ENCODE measurements at places on chromosomes 16 and 17.

GRCh38 chr17:42929497-42929844 is 28.9 kb downstream of the G6PC1 start:
- no peak for DNase-seq

DNA sequence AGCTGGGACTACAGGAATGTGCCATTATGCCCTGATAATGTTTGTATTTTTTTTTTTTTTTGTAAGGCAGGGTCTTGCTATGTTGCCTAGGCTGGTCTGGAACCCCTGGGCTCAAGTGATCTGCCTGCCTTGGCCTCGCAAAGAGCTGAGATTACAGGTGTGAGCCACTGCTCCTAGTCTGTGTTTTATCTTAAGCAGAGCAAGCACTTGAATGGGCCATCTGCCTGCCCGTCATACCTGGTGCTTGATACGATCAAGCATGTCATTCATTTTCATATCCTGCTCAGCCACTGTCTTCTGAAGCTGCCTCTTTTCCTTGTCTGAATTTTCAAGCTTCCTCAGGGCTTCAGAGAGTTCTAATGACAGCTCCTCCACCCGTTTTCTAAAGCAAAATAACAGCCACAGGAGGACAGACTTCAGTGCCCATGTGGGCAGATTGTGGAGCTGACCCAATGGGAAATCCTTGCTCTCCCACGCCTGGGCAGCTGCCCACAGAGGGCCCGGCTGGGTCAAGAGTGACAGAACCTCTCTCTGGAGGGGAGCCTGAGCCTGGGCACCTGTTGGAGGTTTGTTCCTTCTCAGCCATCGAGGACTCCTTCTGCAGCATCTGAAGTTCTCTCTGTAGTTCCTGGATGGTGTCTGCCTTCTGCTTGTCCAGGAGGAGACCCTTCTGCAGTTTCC is 36.5 kb downstream of the DHX38 start:
- DNase-seq = no peak

DNA sequence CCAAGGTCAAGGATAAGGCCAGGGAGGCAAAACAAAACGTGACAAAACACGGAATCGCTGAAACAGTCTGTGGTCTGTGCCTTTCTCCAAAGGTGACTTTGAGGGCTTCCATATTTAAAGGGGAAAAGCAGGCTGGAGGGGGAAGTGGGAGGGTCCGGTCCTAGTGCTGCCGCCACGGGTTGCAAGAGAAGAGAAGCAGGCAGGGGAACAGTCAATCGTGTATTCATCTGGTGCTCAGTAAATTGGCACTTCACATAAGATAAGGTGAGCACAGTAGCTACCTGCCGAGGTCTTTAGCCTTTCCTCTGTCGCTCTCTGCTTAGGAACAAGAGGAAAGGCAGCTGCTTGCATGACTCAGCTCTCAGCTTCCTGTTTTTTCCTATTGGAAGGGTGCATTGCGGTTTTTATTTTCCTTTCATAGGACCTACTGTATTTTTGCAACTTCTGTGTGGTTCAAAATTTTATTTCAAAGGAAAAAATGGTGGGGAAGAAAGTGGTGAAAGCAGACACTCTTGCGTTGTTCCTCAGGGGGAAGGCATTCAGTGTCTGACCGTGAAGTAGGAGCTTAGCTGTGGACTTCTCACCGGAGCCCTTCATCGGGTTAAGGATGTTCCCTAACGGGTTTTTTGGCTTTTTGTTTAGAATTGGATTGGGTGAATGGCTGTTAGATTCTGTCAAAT is 7.1 kb upstream of the LGALS3BP start:
- peak; percentile 29 for DNase-seq

- no peak for DNase-seq
Observed at GRCh38 chr16:53651357-53651756, 52.3 kb downstream of the RPGRIP1L start.

- no peak for DNase-seq
Observed at GRCh38 chr17:15457723-15458094, 9.7 kb downstream of the CDRT4 start.

GRCh38 chr16:68993885-68994284 is 111.6 kb upstream of the HAS3 start:
- peak; percentile 54 for DNase-seq

- DNase-seq = peak; percentile 77
Observed at GRCh38 chr16:15704545-15704987, 54.5 kb downstream of the NDE1 start.

- DNase-seq = peak; percentile 16
Observed at GRCh38 chr17:68613739-68614298, 12.7 kb upstream of the FAM20A start.

DNA sequence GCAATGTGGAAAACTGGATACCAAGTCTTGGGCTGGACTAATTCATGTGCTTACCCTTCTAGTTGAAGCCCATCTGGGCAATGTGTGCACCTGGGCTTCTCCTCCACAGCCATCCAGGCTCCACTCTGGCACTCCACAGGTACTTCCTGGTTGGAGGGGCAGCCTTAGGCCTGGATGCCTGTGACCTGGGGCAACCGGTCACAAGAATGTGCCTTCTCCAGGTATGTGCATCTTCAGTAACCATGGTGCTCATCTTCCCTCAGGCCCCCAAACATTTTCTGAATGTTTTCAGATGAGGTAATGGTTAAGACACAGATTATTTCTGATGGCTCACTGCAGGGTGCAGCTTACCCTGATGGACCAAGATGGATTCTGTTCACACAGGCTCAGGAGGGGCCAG is 11.1 kb downstream of the C16orf86 start:
- no peak for DNase-seq

GRCh38 chr17:76159157-76159556 is 18.1 kb upstream of the FOXJ1 start:
- DNase-seq = no peak

DNA sequence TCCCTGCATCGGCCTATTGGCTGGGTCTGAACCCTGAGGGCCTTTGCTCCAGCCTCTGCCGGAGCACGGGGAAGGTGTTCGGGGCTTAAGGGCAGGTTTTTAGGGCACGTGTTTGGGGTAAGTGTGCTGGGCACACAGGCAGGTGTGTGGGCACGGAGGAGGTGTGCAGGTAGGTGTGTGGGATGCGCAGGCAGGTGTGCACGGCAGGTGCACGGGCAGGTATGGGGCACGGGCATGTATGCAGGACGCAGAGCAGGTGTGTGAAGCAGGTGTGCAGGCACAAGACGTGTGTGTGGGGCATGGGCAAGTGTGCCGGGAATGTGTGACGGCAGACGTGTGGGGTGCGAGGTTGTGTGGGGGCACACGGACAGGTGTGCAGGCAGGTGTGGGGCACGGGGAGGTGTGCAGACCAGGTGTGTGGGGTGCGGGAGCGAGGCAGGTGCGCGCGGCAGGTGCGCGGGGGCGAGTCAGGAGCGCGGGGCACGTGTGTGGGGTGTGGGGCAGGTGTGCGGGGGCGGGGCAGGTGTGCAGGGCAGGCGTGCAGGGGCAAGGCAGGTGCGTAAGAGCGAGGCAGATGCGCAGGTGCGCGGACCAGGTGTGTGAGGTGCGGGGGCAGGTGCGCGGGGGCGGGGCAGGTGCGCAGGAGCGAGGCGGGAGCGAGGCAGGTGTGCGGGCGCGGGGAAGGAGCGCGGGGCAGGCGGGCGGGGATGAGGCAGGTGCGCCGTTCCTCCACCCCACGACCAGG is 28.6 kb upstream of the METRNL start:
- no peak for DNase-seq

- no peak for DNase-seq
Observed at GRCh38 chr16:1942047-1942809, 771 bp downstream of the MSRB1 start.

DNA sequence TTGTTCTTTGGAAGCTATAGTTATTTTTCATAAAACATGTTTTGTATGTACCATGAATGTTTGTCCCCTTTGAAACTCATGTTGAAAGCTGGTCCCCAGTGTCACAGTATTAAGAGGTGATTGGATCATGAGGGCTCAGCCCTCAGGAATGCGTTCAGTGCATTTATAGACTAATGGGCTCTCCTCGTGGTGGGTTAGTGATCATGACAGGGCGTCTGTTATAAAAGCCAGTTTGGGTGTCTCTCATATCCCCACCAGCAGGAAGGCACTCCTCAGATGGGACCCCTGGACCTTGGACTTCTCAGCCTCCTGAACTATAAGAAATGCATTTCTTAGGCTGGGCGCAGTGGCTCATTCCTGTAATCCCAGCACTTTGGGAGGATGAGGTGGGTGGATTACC is 10.4 kb downstream of the BANP start:
- no peak for DNase-seq
